AG04450 (cell line): ENCODE measurements at places on chromosomes 4 and X.

DNA sequence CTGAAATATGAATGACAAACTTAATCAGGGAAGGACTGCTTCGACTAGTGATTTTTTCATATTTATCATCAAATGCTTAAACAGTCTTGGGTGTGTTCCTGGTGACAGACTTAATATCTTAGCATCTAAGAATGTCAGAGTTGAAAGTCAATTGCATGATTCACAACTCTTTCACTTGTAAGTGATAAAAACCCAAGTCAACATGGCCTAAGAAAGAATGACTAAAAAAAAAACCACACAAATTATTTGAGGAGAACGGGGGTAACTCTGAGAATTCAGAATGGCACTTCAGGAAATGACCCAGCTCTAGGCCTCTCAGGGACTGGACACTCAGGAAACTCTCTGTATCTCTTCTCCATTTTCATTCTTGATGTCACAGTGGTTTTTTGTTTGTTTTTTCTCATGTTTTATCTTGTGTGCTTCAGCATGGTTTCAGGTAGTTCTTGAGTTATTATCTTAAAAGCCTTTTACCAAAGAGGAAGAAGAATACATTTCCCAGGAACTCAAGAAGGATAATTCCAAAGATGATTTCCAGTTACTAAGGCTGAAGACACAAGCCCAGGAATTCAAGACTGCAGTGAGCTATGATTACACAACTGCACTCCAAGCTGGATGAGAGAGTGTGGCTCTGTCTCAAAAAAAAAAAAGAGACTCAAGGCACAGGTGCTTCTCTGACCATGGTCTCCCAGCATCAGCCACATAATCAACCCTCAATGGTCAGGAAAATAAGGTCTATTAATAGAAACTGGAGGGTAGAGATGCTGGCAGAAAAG, 1697.8 kb upstream of the IGFBP7 start:
- DNase-seq, result no peak

GRCh38 chr4:111957997-111958396, 187.3 kb upstream of the FAM241A start:
- DNase-seq, result no peak

- DNase-seq, result no peak
Observed at GRCh38 chr4:22099896-22100295, 151.3 kb upstream of the KCNIP4 start.

- peak; percentile 2 for DNase-seq
Observed at GRCh38 chr4:183443655-183444213, 702 bp upstream of the CDKN2AIP start.

GRCh38 chr4:73750730-73751129, 10.4 kb downstream of the CXCL8 start:
- no peak for DNase-seq
